ENCODE measurements at places on chromosomes 7 and 10. TPM values are rescaled to one million over a fixed set of nuclear protein-coding genes. Genes with fewer than 3 reads are reported as not detected.

GRCh38 chr10:98568551-98568950, 121.8 kb upstream of the HPS1 start:
- DNase-seq, result no peak

DNA sequence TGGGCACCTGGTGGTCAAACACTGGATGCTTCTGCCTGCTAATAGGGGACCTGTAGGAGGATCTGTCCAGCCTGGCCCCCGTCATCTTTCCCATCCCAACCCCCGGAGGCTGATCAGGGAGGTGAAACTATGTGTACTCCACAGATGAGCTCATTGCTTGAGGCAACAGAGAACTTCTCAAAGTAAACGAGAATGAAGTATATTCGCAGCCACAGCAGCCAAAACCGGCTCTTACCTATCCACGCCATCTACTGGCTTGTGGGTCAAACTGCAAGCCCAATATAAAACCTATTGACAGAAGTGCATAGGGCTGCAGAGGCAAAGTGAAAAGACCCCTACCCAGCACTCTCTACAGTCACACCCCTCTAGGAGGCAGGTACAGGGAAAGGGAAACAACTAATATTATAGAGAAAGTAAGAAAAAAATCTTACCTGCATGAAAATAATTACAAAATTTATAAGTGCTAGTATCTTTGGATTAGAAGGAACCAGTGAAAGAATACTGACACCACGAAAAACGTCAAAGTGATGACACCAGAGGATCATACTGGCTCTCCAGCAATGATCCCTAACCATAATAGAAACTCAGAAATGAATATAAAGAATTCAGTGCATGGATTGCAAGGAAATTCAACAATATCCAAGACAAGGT, 973.5 kb downstream of the ANKRD7 start:
- DNase-seq, result peak; percentile 21

GRCh38 chr10:90885176-90885575, 13.4 kb downstream of the RPP30 start:
- no peak for DNase-seq

DNA sequence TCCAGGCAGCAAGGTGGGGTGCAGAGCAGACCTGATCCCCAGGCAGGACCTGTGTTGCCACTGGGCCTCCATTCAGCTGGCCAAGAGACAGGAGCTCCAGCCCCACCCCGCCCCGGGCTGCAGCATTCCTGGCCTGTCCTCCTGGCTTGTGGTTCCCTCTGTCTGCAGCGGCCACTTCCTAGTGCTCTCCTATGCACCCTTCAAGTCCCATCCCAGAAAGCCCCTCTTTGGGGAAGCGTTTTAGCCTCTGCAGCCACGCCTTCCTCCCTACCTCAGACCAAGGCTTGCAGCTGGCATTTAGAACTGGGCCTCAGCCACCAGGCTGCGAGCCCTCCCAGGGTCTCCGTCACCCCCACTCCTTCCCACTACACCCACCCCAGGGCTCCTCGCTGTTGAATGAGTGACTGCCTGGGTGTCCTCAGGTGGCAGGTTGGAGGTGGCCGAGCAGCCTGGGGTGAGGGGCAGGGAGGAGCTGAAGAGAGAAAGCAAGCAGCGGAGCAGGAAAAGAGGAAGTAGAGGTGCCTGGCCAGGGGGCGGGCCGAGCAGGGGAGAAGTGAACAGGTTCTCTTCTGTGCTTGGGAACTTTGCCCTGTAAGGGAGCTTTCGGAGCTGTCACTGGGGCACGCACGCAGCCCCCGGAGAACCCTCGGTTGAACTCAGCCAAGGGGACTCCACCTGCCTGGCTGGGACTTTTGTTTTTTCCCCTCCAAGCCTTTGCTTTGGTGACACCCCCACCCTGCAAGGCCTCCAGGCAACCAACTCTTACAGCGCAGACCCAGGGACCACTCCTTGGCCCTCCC, 109.1 kb upstream of the TNRC18 start:
- DNase-seq, result no peak

DNA sequence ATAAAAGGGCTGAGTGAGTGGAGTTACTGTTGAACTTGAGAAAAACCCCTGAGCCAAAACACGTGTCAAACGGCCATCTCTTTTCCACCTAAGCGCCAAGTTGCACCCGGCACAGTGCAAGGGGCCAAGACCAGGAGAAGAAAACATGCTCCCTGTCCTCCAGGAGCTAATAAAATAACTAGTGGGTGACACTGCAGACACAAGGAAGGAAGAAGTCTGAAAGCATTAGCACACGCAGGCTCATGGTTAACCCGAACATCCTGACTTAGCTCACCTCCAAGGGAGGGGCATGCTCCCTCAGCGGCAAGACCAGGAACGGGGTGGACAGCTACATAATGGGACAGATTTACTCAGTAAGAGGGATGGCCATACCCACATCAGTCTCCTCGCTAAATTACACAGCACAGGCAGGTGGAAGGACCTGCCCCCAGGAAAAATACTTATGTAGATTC, 65.0 kb downstream of the PIP4K2A start:
- DNase-seq, result no peak

GRCh38 chr7:113752289-113752688, 166.5 kb downstream of the PPP1R3A start:
- no peak for DNase-seq

DNA sequence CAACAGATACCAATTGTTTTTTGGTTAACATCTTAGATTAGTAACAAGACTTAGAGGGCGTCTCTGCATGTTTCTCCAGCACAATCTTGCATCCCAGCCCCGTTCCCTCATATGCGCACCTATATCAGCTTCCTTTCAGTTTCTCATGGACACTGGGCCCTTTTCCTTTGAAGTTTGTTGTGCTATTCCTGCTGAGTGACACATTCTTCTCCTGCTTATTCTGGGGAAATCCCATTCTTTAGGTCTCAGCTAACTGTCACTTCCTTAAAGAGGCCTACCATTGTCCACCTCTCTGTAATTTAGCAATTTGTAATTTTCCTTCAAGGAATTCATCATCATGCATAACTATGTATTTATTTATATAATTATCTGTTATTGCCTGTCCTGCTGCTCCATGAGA, 110.3 kb upstream of the STEAP1B start:
- DNase-seq, result no peak

DNA sequence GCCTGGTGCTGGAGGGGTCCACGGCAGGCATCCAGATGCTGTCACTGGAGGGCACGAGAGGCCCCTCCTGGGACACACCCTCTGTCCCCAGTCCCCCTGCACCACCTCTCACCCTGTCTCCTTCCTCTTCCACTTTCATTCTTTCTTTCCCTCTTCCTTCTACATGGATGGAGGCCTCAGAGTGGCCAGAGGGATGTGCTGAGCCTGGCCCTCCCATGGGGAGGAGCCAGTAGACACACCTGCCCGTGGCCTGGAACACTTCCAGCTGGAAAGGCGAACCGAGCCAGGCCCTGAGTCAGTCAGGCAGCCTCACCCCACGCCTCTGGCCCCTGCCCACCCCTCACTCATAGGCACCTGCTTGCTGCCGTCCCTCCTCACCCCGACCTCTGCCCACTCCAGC, 55.9 kb upstream of the MXI1 start:
- no peak for DNase-seq

The VWA2 gene
- polyA plus RNA-seq, result 2.3 TPM

The GBX1 gene
- not detected for polyA plus RNA-seq

The CHST3 gene
- polyA plus RNA-seq, result 19.4 TPM

Data from renal cortex interstitium (tissue), 15 donors.